HS-5 (cell line): ENCODE measurements at places on chromosomes 16 and 17.

- DNase-seq, result no peak
Measured at GRCh38 chr17:41296846-41297245, 5.8 kb downstream of the KRTAP29-1 start.

DNA sequence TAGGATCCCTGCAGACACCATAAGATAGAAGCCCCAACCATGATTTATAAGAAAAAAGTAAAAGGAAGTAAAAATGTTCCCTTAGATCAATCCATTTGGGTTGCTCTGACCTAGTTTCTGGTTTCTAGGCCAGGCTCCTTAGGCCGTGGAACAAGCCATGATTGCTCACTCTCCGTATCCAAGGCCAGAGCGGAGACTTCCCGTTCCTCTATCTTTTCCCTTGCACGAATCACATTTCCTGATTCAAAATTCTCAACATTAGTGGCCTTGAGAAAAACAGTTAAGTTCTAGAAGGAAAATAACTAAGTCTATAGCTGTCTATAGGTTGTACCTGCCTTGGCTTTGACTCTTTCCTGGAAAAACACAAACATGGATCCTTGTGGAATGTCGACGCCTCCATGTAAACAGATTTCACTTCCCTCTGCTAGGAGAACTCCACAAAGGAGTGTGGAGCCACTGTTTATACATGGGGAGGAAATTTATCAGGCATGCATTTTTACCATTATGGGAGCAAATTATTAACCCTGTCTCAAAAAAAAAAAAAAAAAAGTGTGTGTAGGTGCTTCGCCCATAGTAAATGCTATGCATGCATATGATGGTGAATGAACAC lies 149.6 kb downstream of the ZFHX3 start:
- no peak for DNase-seq

DNA sequence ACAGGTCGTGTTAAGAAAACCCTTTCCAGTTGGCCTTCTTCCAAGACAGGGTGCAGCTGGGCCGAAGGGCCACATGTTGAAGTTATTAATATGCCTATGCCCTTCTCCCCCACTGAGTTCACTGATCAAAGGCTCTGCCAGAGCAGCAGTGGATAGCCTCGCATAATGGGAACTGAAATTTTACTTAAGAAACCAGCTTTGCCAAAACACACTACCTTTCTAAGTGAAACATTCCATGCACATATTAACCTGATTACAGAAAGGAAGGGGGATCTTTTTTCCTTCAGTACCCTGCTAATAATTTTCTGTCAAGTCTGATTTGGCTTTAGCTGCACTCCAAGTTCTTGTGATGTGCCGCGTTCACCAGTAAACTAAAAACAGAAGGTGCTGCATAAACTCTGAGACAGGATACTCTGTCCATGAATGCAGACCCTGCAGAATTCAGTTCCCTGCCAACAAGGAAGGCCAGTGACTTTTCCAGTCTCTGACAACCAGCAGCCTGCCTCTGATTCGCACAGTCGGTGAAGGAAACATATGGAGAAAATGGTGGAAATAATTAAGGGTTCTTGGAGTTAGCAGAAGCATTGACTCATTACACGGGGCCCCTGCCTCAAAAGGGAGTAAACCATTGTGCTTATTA lies 283.8 kb downstream of the ZFHX3 start:
- no peak for DNase-seq

GRCh38 chr16:29012913-29013553 lies 28.2 kb downstream of the LAT start:
- no peak for DNase-seq

GRCh38 chr17:78416791-78417530 lies 38.5 kb downstream of the PGS1 start:
- DNase-seq, result no peak

DNA sequence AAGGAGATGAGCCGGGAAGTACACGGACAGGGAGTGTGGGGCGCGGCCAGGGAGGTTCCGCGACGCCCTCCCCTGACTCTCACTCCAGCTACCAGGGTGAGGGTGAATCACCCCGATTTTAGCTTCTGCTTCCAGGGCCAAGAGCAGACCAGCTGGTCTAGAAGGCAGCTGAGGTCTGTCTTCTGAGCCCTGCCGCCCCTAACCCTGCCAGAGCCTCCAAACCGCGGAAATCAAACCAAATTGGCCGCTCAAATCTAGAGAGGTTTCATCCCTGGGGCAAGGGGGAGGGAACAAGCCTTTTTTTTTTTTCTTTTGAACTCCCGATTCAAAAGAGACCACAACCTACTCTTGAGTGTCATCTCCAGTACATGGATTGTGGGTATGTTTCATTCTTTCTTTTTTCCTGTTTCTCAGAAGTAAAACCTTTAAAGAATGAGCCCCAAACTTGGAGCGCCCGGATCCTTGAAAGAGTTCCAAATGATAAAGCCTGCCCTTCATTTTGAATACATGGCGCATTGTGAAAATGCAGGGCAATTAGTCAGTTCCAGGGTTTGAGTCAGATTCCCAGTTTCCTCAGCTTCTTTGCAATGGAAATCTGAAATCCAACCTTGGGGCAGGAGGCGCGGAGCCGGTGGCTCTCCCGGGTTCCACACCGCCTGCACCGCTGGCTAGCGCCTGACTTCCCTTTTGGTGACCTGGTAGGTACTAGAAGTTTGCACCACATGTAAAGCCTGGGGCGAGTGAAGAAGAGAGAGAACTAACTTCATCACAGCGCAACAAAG lies 16.5 kb upstream of the ZFHX3 start:
- DNase-seq, result no peak

DNA sequence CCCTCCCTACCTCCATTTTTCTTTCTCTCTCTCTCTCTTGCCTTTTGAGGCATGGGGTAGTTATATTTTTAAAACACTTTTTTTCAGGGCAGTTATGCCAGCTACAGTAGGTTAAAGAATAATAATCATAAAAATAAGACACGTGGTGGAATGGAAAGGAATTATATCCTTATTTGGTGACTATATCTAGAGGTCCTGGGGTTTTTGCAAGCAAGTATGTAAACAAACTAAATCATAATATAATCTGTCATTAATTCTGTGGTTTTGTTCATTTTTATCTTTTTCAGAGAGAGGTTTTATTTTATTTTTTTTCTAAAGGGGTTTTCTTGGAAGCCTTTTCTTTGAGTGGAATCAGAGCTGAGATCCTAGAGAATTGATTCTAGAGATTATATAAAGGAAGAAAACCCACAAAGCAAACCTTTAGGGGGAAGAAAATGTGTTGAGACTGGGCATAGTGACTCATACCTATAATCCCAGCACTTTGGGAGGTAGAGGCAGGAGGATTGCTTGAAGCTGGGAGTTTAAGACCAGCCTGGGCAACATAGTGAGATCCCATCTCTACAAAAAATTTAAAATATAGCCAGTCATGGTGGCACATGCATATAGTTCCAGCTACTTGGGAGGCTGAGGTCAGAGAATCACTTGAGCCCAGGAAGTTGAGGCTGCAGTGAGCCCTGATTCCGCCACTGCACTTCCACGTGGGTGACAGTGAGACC lies 53.2 kb downstream of the NQO1 start:
- DNase-seq, result no peak

DNA sequence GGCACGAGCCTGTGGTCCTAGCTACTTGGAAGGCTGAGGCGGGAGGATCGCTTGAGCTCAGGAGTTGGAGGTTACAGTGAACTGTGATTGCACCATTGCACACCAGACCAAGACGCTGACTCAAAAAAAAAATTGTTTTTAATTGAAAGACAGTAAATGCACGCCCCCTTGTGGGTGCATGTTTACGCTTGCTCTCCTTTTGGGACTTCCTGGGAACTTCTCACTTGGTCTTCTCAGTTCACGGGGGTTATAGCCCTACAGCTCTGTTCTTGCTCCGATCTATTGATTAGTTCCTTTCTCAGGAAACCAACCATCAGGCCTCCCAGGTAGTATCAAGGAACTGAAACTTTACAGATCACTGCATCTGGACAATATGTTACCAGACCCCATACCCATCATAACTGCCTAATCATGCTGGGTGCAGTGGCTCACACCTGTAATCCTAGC lies 14.2 kb upstream of the RIPOR1 start:
- peak; percentile 61 for DNase-seq

GRCh38 chr16:17101646-17102045 lies 369.1 kb downstream of the XYLT1 start:
- no peak for DNase-seq

DNA sequence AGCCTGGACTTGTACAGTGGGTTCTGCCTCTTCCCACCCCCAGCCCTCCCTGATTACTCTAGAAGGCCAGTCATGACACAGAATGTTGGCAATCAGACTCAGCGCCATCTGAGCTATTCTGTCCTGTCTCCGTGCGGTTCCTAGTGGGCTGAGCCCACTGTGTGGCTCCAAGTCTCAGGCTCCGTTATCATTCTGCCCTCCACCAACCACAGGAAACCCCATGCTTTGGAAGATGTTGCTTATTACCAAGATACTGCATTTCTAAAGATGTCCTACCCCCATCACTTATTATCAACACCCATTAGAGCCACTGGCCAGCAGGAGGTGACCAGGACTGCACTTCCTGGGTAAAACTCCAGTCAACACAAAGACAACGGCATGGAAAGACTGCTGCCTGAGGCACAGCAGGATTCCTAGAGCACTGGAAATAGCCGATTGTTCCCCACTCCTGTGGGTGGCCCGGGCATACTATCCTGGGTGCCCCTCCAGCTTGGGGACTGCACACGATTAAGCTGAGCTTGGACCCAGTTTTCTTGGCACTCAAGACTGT lies 133.6 kb downstream of the AATF start:
- DNase-seq, result no peak

GRCh38 chr17:5759501-5759925 lies 175.2 kb upstream of the NLRP1 start:
- no peak for DNase-seq

DNA sequence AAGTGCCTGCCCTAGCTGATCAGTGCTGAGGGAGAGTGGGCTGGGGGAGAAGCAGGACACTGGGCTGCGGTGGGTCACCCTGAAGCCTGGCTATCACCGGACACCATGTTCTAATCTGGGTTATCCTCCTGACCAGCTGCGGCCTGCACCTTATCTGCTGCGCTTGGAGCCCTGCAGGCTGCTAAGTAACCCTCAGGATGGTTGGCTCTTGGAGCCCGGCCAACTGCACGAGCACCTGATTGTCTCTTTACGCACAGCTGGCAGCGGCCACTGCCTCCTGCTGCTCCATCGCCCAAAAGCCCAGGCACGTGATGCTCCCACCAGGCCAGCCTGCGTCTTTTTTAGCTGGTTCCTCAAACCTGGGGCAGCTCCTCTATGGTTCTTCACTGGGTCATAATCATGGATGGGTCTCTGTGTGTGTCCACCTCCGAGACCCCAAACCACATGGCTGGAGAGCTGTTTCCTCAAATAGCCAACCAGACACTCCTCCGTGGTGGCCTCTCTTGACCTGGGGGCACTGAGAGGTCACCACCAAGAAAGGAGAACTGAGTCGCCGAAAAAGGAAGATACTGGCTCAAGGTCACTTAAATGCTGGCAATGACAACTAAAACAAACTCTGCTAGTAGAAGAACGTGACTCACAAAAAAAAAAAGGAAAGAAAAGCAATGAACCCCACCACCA lies 21.7 kb downstream of the SPHK1 start:
- no peak for DNase-seq

GRCh38 chr17:82063424-82064415 lies 1.9 kb downstream of the DUS1L start:
- DNase-seq, result no peak

GRCh38 chr17:8966926-8967325 lies 1.4 kb upstream of the PIK3R5 start:
- DNase-seq, result no peak

GRCh38 chr16:21206550-21206949 lies 4.8 kb downstream of the ZP2 start:
- no peak for DNase-seq

GRCh38 chr17:72104863-72105234 lies 16.0 kb upstream of the SOX9 start:
- DNase-seq, result no peak

DNA sequence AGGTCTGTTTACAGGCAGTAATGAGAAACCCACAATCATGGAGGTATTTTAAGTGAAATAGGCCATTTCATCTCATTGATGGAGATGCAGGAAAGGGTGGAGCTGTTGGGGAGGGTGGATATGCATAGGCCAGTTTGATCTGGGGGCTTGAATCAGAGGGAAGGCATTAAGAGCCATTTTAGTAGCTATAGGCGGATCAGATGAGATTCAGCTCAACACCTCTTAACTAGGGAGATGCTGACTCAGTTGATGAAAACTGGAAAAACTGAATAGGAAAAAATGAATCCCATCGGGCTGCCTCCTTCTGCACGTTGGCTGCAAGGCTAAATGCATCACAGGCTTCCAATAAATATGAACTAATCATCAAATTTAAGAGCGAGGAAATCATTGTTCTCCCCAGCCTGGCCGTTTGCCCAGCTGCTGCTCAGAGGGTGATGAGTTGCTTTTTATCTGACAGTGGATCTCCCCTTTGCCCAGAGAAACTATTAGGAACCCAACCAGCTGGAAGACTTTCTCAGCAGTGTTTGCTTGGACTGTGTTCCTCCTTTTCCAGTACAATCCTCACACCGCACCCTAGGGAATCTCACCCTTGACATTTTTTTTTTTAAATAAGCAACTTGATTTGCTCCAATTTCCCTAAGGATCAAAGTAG lies 149.6 kb downstream of the SOX9 start:
- peak; percentile 16 for DNase-seq

- DNase-seq, result no peak
Measured at GRCh38 chr16:65111306-65111705, 10.6 kb downstream of the CDH11 start.

DNA sequence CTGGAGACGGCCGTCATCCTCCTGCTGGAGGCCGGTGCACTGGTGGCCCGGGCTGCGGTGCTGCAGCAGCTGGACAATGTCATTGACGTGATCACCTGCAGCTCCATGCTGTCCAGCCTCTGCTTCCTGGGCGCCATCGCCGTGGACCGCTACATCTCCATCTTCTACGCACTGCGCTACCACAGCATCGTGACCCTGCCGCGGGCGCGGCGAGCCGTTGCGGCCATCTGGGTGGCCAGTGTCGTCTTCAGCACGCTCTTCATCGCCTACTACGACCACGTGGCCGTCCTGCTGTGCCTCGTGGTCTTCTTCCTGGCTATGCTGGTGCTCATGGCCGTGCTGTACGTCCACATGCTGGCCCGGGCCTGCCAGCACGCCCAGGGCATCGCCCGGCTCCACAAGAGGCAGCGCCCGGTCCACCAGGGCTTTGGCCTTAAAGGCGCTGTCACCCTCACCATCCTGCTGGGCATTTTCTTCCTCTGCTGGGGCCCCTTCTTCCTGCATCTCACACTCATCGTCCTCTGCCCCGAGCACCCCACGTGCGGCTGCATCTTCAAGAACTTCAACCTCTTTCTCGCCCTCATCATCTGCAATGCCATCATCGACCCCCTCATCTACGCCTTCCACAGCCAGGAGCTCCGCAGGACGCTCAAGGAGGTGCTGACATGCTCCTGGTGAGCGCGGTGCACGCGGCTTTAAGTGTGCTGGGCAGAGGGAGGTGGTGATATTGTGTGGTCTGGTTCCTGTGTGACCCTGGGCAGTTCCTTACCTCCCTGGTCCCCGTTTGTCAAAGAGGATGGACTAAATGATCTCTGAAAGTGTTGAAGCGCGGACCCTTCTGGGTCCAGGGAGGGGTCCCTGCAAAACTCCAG lies 1.1 kb downstream of the MC1R start:
- no peak for DNase-seq

DNA sequence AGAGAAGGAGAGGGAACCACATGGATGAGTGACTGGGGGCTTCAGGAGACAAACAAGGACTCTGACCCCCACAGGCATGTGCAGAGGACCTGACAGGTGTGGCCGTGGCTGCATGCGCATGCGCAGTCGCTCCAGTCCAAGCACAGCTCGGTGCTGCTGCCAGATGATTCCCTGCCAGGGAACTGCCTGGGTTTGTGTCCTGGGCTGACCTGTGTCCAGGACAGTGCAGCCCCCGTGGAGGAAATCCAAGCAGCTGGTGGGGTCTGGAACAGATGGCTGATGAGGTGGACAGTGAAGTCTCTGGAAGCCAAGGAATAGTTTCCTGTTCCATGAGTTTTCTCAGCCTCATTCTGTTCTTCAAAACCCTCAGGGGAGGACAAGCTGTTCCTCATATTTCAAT lies 27.3 kb downstream of the LASP1 start:
- no peak for DNase-seq
